ENCODE measurements at places on chromosomes 12 and 14.

DNA sequence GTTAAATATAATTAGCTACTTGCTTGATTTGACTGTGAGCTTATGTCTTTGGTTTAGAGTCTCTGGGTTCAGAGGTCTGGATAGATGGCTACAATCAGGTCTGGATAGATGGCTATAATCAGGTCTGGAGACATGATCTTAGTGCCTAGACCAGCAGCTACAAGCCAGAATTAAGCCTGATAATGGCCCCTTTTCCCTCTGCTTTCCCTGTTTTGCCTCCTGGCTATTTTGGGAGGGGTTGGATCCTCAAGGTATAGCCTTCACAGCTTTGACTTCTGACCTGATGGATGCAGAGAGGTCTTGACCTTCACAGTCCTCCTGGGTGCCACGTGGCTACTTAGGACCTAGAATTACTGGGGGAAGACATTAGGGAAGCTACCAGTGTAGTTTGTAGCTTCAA lies 877.7 kb downstream of the GALC start:
- DNase-seq: no peak

GRCh38 chr12:98533723-98534251 lies 18.4 kb downstream of the TMPO start:
- DNase-seq: no peak

DNA sequence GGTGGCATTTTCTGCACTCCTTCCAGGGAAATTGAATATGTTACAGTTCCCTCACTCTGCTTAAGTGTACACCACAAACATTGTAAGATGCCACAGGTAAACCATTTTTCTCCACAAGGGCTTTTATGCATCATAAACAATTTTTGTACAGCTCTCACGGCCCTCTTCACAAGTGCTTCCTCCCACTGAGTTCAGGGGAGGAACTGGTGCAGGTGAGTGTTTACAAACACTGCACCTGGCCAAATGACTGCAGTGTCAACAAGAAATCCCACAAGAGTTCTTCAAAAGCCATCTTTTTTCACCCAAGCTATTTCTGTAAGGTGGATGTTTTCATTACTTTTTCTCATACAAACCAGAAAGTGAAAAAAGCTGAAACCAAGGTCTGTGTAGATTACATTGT lies 973.2 kb downstream of the AACS start:
- DNase-seq: no peak

DNA sequence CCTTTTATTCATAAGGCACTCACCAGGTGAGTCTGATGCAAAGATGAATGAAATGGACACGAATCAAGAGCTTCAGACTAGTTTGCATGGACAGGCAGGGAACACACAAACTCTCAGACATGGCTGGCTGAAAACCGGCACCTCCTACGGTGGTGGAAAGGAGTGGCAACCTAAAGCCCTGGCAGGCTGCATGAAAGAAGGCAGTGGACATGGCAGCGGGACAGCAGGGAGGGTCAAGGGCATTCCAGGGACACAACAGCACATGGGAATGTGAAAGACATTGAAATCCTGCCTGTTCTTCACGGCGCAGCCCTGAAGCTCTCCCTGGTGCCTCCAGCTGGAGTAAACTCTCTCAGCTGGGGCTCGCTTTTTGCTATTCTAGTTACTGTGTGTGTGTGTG lies 16.6 kb upstream of the LRTM2 start:
- DNase-seq: peak; percentile 57

DNA sequence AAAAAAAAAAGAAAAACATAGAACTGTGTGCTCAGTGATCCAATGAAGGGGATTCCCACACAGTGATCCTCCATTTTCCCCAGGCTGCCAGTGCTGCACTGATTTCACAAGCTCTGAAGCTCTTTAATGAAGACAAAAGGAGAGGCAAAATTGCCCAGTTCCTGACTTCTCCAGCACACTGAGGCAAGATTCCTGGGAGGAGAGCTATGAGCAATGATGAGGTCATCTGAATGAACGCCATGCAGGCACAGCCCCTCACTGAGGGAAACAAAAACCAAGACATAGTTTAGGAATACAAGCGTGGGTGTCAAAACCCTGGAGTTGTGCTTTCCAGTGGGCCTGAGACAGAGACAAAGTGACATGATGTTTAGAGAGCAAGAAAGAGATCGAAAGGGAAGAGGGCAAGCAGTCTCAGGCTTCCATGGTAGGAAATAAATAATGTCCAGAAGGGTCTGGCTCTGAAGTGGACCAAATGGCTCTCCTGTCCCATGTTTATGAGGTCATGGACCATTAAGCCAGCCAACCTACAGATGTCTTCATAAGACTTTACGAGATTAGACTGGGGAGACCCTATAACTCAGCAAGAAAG lies 40.9 kb upstream of the SMUG1 start:
- DNase-seq: no peak

DNA sequence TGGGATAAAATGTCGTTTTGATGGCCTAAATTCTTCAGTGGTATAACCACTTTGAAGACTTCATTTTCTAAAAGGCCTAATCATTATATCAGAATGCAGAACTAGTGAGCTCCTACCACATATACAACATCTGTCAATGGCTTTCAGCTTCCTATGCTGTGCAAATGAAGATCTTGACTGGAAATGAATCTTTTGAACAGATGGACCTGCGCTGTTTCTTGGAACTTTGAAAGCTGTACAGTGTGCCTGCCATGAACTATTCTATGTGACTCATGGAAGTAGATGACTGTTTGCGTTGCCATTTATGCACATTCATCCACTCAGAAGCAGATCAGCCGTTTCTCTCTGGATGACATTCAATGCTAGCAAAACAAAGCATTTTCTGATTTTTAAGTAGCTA lies 542.2 kb upstream of the USP15 start:
- no peak for DNase-seq

GRCh38 chr12:132262256-132263060 lies 66.9 kb downstream of the GALNT9 start:
- DNase-seq: no peak

GRCh38 chr14:77980475-77981321 lies 180.8 kb downstream of the ADCK1 start:
- no peak for DNase-seq

DNA sequence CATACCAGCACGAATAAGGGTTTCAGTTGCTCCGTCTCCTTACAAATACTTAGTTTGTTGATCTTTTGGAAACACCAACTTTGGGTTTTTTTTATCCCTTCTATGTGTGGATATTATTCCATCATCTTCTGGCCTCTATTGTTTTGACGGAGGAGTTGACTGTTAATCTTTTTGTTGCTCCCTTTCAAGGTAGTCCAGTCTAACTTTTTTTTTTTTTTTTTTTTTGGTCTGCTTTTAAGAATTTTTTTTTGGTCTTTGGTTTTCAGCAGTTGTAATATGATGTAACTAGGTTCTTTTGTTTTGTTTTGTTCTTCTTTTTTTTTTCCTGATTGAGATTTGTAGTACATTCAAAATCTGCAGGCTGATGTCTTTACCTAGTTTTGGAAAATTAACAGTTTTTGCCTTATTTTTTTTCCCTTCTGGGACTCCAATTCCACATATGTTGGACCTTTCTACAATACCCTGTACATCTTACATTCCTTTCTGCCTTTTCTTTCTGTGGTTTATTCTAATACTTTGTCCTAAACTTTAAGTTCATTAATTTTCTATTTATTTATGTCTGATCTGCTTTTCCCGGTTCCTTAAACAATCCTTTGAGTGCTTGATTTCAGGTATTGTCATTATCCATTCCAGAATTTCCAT lies 54.9 kb downstream of the DNAH10 start:
- no peak for DNase-seq

GRCh38 chr12:68378872-68379606 lies 46.9 kb upstream of the MDM1 start:
- DNase-seq: no peak

DNA sequence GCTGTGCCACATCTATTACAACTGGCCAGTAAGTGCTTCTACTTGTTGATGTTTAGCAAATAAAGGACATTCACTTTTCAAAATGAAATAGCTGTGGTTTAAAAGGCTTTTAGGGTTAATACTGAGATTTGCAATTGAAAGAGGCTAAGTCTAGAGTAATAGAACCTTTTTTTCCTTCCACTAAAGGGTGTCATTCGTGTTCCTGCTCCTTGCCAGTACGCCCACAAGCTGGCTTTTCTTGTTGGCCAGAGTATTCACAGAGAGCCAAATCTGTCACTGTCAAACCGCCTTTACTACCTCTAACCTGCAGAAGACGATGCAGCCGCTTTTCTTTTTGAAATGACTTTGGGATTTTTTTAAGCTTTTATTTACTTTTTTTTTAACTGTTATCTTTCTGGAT lies 33.6 kb downstream of the PIWIL1 start:
- DNase-seq: no peak

DNA sequence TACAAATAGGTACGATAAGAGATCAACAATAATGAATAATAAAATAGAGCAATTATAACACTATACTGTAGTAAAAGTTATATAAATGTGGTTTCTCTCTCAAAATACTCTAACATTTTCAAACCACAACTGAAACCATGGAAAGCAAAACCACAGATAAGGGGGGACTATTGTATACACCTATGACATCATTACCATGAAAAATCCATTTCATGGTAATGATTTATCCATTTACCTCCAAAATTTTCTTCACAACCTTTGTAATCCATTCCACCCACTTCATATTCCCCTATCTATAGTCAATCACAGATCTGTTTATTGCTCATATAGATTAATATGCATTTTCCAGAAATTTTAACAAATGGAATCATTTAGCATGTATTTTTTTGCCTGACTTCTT lies 163.9 kb upstream of the G2E3 start:
- DNase-seq: no peak

GRCh38 chr12:108668063-108668462 lies 34.4 kb upstream of the SELPLG start:
- no peak for DNase-seq

GRCh38 chr12:49428793-49429192 lies 61.5 kb downstream of the SPATS2 start:
- DNase-seq: no peak

GRCh38 chr12:120115692-120116440 lies 687 bp downstream of the RAB35 start:
- peak; percentile 71 for DNase-seq

GRCh38 chr12:79561401-79562132 lies 129.2 kb downstream of the PAWR start:
- DNase-seq: no peak

Data from activated effector memory CD4-positive, alpha-beta T cell treated with anti-CD3 and anti-CD28 coated beads, Interleukin-2, amount 50 U/mL, for 16 hours (primary cell).